ENCODE measurements at places on chromosomes 1 and 21.

DNA sequence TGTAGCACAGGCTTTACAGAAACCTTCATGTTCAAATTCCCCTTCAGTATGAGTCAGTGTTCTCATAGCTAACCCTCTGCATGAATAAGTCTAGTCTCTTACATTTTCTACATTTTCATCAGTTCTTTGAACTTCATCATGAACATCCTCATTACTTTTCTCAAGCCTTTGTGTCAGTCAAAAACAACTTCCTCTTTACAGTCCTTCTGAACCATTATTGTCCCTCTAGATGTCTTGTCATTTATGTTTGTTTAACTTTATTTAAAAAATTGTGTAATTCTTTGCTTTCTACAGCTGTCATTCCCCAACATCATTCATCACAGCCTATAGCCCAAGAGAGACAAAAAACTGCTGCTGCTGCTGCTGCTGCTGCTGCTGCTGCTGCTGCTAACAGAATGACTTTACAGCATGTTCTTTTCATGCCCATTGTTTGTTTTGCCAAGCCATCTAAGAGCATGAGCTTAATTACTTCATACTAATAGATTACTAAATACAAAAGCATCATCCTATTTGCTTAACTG, 133.1 kb downstream of the LRRC40 start:
- no peak for DNase-seq

DNA sequence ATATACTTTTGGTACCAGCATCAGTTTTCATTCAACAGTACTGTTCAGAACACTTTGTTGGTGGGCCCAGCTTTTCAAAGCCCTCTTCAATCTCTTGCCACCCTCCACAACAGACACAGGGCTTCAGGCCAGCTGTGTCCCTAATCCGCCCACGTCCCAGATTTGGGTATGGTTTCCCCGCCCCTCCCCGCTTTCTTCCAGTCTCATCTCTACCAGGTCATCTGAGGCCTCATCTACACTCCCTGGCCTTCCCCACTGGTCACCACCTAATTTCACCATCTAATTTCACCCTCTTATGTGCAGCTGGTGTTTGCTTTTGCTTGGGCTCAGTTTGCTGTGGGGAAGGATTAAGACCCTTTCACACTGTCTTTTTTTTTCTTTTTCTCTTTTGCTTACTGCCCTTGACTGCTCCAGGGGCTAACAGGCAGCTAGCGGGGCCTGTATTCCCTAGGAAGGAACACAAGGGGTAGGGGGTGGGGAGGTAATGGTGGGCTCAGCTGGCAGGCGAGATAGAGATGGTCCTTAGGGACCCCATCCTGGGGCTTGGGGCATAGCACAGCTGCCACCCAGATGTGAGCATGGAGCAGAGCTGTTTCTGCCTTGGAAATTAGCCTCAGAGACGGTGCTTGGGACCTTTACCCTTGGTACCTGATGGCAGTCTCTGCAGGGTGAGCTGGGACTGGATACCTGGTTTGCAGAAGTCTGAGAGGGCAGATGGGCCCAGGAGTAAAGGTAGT, 3.8 kb upstream of the EPB41 start:
- no peak for DNase-seq

DNA sequence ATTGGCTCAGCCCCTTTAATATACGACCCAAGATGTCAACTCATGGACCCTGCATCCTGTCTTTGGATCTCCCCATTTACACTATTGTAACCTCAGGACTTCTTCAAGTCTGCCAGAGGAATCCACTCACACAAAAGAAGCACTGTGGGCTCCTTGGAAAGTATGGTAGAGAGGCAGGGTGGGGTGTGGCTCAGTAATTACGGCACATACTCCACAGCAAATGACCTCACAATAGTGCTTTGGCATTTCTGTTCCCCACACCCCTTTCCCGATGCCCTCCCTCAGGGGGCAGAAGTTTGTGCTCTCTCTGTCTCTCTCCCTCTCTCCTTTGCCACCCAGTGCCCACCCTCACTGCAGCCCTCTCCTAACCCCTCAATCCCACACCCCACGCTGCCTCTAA, 27.8 kb upstream of the IFNAR2 start:
- no peak for DNase-seq

GRCh38 chr1:234879147-234880080, 249.2 kb downstream of the TOMM20 start:
- DNase-seq: no peak

DNA sequence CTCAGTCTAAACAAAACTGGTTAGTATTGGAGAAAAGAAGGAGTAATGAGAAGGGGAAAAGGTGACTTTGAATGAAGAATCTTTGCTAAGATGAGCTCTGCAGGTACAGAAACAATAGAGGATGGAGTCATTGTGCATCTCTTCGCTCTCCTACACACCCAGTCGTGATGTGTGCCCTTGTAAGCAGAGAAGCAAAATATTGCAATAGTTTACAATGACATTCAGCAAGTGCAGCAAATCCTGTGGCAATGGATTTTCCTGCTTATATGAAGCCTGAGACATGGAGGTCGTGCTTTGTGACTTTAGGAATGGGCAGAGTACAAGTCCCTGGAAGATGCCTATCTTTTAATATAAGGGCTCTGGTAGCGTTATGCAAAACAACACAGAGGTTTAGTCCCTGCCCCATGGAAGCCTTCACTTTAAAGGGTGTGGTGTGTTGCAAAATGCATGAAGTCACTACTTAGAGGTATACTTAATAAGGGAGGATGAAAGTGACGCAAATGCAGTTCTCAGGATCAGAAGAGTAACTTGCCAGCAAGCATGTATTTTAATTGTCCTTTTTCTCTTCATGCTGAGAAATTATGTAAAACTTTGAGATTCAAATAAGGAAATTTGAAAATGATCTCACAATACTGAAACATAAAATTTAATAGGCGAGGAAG, 88.0 kb upstream of the IVNS1ABP start:
- no peak for DNase-seq

DNA sequence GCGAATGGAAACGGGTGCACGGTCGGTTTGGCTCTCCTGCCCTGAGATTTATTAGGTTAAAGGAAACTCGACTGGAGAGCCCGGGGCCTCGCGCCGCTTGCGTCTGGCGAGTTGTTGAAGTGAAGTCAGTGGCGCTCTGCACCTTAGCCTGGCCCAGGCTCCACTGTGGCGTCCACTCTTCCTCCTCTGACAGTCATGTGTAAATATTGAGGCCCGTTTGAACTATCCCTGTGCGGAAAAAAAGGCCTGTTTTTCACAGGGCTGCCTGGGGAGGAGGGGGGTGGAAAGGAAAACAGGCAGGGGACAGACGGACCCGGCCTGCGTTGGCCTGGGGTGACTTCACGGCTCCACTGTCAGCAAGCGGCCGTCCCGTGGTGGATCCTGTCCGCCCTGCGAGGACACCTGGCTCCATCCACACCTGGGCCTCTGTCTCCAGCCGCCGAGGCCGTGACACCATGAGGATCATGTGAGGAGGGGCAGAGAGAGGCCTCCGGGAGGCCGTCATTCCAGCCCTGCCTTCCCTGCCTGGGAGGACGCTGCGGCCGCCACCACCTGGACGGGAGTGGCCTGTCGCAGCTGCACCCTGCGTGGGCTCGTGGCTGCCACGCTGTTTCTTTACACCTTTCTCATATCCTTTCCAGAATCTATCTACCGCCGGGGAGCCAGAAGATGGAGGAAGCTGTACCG, 59.8 kb downstream of the FAAP20 start:
- DNase-seq: no peak

DNA sequence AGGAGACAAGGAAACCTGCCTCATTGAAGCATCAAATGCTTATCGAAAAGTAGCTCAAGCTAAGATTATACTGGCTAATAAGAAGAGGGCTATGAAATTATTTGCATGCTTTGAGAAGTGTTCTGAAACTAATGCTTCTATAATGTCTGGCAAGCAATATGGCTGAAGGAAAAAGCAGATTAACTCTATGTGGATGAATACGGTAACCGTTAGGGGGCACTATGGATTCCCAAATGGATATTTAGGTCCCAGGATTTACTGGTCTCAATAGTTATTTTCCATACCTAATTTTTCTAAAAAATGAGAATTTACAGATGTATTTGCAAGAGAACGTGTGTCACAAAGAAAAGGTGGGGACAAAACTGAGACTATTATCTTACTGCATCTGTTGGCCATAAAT, 34.6 kb upstream of the RRP15 start:
- DNase-seq: no peak

GRCh38 chr21:18588001-18588662, 184.5 kb upstream of the TMPRSS15 start:
- no peak for DNase-seq

GRCh38 chr1:183636783-183637182, 1.2 kb upstream of the ARPC5 start:
- DNase-seq: no peak

DNA sequence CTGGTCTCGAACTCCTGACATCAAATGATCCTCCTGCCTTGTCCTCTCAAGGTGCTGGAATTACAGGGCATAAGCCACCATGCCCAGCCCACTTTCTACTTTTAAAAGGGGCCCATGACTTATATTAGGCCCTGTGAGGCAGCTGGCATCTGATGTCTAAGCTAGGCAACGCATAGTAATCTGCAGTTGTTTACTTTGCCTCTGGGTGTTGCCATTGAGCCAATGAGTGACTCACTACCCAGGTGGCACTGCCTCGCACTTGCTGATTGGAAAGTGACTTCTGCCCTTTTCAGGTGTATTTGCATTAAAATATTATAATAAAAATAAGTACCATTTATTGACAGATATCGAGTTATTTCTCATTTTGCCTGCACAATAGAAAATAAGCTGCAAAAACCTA, 84.9 kb downstream of the KIF14 start:
- DNase-seq: no peak

GRCh38 chr1:151494741-151495281, 16.4 kb upstream of the CGN start:
- DNase-seq: no peak

DNA sequence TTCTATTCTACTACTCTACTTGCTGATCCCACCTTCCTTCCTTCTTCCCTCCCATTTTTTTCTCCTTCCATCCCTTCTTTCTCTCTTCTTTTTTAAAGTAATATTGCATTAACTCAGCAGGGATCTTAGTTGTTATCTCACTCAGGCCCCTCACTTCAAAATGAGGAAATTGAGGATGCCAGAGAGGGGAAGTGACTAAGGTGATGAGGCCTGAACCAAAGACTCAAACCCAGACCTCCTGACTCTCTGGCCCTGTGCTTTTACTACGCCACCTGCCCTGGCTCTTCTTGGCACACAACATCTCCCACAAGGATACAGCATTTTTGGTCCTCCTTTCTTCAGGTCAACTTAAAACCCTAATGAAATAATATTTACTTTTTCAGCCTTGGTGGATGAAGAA, 151.7 kb upstream of the ZNF648 start:
- no peak for DNase-seq

- no peak for DNase-seq
These were observed 64.7 kb downstream of the DYRK1A start for GRCh38 chr21:37431243-37431642.

- DNase-seq: no peak
These were observed 27.9 kb downstream of the MRPL37 start for GRCh38 chr1:54227891-54228310.
